ENCODE measurements at places on chromosomes 13 and 19.

DNA sequence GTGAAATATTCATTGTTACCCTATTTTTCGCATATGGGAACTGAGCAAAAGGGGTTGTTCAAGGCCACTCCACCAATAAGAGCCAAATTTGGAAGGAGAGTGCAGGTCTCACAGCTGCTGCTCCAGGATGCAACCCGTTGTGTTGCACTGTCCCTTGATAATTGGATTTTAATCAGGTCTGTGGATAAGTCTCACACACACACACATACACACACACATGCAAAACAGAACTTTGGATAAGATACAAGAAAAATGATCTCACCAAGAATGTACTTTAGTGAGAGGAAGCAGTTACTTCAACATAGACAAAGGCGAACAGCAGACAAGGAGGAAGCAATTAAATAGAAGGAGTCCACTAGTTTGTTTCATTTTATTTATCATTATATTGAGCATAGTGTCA is 127.3 kb upstream of the EDNRB start:
- DNase-seq: no peak

GRCh38 chr19:16527971-16528521 is 14.2 kb downstream of the CHERP start:
- peak; percentile 23 for DNase-seq

- no peak for DNase-seq
Observed at GRCh38 chr13:43694146-43694664, 92.6 kb downstream of the ENOX1 start.

- DNase-seq: peak; percentile 98
Observed at GRCh38 chr19:44741841-44742329, 6.6 kb upstream of the BCL3 start.

DNA sequence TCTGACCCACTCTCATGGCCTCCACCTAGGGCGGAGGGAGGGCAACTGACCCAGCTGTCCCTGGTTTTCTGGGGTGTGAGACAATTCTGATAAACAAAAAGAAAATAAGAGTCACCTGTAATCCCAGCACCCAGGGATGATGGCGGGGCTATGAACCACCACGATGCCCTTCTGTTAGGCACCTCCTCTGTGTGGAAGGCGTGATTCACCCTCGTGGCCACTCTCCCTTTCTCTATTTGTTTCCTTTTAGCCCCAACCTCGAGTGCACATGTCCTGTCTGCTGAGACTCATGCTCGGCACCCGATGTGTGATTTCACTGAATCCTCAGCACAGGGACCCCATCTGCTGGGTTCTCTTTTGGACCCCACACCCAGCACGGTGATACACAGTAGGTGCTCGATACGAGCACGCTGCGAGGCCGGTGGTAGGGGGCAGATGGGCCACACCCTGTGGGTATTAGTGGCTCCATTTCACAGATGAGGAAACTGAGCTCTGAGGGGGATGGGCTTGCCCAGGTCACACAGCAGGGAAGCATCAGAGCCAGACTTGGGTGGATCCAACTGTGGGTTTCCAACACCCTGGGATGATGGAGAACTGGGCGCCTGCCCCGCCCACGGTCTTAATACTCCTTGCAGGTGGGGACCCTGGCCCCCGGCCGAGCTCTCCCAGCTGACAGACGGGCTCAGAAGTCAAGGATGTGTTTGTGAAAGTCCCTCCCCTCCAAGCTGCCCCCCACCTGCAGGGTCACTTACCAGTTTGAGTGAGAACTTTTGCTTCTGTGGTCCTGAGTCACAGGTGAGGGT is 24.9 kb downstream of the VRK3 start:
- DNase-seq: no peak

GRCh38 chr19:5524081-5524480 is 43.7 kb downstream of the TINCR start:
- no peak for DNase-seq

GRCh38 chr13:87684850-87685742 is 13.9 kb downstream of the SLITRK5 start:
- DNase-seq: no peak

GRCh38 chr13:28601581-28601980 is 57.3 kb upstream of the POMP start:
- no peak for DNase-seq

- DNase-seq: peak; percentile 94
Observed at GRCh38 chr13:114063545-114064449, 68.6 kb downstream of the RASA3 start.

GRCh38 chr19:5128936-5129389 is 160.1 kb downstream of the KDM4B start:
- DNase-seq: no peak

GRCh38 chr19:2239771-2240770 is 3.4 kb downstream of the SF3A2 start:
- DNase-seq: peak; percentile 37

- DNase-seq: peak; percentile 21
Observed at GRCh38 chr19:35845215-35846037, 6.9 kb downstream of the NPHS1 start.

DNA sequence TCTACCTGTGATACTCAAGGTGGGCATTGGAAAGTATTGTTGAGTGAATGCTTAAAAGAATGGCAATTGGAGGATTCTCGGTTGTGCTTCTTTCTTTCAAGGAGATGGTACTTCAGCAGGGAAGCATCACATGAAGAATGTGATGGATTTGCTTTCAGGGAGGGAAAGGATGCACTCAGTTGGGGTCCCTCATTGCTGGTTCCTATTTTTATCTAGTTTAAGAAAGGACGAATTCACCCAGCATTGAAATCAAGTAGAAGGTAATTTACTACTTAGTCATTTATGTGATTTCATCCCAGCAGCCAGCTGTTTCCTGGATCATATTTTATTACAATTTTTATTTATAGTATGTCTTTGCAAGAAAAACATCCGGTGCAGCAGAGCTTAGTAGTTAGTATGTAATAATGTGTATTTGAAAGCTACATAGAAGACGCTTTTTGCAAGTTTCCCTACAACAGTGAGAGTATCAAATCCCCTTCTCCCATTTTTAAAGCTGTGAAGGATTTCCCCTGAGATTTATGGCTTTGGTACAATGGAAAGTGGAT is 417.9 kb downstream of the GPC5 start:
- no peak for DNase-seq

DNA sequence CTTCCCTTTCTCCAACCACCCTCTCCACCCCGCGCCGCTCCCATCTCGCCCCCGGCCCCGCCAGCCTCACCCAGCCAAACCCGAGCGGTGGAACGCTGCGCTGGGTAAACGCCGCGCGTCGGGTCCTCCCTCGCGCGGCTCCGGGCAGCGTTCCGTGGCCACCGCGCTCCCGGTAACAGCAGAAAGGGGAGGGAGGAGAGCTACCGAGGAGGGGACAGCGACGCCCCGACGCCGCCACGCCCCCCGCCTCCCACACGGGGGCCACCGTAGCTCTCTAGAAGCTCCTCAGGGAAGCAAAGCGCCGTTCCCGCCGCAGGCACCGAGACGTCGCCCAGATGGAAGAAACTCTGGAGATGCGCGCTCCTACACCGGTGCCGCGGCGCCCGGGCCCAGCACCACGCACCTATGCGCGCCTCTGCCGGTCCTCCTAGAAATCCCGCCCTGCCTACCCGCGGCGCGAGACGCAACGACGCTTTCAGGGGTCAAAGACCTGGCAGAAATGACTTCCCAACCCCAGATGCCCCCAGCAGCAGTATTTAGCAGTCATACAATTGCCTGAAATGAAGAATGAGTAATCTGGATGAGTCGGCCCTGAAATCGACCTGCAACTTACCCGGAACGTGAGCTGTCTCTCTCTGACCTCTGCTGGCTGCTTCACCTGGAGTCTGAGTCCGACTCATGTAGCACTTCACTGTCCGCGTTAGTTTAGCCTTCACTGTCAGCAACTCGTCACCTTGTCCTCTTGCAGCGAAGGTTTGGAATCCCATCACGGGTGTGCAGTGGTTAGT is at the start of gene RUBCNL:
Gene RUBCNL (minus strand): TSS at position 189 of the 788 bp plus-strand sequence. CDS start 14,777 bp downstream, outside the sequence.
- peak; percentile 52 for DNase-seq

- peak; percentile 14 for DNase-seq
Observed at GRCh38 chr13:51065372-51066090, 45.5 kb downstream of the C13orf42 start.

DNA sequence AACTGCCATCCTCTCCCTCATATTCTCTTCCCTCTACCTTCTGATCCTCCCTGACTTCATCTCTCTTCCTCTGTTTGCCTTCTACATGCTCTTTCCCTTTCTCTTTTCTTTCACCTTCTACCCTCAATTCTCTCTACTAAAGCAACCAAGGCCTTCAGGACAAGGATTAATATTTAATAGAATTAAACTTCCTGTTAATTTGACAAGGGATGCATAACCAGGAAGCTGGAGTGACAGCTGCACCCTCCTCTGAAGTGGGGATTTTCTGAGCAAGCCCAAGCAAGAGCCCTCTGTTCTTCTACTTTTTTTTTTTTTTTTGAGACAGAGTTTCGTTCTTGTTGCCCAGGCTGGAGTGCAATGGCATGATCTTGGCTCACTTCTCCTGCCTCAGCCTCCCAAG is 63.4 kb upstream of the MED4 start:
- DNase-seq: peak; percentile 70

DNA sequence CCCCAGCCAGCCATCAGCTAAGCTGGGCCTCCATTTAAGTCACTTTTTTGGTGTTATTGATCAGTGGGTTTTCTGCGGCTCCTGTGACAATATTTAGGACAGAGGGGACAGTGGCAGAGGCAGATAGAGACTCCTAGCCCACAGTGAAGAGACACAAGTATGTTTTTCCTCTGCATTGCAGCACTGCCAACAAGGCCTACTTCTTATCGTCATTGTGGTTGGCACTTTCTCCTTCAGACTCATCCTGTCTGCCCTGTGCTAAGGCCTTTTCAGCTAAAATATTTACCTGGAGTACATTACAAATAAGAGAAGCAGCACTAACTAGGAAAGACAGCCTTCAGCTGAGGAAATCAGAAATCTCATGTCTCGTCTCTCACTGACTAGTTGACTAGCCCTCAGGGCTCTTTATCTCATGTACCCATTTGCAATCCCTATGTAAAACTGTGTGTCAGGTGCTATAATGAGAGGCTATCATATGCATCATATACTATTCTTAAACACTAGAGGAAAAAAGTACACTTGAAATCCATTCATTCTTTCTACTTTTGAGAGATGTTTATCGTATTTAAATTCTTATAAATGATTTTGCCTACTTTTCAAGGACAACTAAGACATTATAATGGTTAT is 62.2 kb downstream of the ZAR1L start:
- DNase-seq: no peak

- DNase-seq: no peak
Observed at GRCh38 chr19:2724148-2724557, 3.0 kb upstream of the DIRAS1 start.

DNA sequence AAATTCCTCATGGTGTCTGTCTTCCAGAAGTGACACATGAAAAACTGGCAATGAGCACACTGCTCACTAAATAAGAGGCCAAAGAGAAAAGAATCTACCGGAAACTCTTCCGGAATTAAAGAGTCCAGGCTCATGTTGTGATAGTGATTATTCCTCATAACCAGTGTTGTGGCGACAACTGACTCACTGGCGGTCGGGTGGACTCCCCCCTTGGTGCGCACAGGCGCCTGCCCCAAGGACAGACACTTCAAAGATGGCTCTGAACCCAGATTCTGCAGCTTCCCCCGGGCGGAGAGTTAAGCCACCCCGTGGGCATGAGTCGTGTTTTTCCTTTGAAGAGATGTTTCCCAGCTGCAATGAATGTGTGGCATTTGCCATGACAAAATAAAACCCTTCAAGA is 10.3 kb downstream of the IL17D start:
- DNase-seq: no peak

DNA sequence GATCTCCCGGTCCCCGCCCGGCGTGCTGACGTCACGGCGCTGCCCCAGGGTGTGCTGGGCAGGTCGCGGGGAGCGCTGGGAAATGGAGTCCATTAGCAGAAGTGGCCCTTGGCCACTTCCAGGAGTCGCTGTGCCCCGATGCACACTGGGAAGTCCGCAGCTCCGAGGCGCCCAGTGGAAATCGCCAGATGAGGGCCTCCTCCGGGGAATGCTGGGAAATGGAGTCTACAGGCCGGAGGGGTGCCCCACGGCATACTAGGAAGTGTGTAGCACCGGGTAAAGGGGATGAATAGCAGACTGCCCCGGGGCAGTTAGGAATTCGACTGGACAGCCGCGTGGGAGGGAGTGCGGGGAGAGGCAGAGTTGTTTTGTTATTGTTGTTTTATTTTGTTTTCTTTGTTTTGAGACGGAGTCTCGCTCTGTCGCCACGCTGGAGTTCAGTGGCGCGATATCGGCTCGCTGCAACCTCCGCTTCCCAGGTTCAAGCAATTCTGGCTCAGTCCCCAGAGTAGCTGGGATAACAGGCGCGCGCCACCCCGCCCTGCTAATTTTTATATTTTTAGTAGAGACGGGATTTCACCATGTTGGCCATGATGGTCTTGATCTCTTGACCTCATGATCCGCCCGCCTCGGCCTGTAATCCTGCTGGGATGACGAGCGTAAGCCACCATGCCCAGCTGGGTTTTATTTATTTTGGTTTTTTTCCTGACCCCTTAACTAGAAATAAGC is 390 bp upstream of the PPP1R12C start:
- DNase-seq: peak; percentile 100

- no peak for DNase-seq
Observed at GRCh38 chr19:2612619-2613249, 89.8 kb downstream of the GNG7 start.

DNA sequence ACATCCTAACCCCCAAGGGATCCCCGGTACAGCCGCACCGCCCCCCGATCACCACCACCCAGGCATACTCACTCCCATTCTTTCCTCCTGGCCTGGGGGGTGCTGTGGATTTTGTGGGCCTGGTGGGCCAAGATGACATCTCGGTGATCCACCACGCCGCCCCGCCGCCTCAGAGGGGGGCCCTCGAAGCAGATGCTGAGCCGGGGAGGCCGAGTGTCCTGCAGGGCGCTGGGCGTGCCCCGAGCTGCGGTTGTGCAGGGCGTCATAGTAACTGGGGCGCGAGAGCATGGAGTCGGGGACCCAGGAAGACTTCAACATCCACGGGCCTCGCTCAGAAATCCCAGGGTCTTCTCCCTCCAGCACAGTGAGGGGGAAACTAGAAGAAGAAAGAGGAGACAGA is 93.4 kb upstream of the CACNA1A start:
- no peak for DNase-seq

- DNase-seq: no peak
Observed at GRCh38 chr13:97615266-97615665, 181.3 kb downstream of the RAP2A start.

- DNase-seq: no peak
Observed at GRCh38 chr19:20791806-20792205, 15.7 kb downstream of the ZNF66 start.

Measured in inflammatory macrophage treated with lipopolysaccharide for 4 hours (primary cell).